ENCODE measurements at places on chromosomes 7 and 10. TPM values are rescaled to one million over a fixed set of nuclear protein-coding genes. Genes with fewer than 3 reads are reported as not detected.

DNA sequence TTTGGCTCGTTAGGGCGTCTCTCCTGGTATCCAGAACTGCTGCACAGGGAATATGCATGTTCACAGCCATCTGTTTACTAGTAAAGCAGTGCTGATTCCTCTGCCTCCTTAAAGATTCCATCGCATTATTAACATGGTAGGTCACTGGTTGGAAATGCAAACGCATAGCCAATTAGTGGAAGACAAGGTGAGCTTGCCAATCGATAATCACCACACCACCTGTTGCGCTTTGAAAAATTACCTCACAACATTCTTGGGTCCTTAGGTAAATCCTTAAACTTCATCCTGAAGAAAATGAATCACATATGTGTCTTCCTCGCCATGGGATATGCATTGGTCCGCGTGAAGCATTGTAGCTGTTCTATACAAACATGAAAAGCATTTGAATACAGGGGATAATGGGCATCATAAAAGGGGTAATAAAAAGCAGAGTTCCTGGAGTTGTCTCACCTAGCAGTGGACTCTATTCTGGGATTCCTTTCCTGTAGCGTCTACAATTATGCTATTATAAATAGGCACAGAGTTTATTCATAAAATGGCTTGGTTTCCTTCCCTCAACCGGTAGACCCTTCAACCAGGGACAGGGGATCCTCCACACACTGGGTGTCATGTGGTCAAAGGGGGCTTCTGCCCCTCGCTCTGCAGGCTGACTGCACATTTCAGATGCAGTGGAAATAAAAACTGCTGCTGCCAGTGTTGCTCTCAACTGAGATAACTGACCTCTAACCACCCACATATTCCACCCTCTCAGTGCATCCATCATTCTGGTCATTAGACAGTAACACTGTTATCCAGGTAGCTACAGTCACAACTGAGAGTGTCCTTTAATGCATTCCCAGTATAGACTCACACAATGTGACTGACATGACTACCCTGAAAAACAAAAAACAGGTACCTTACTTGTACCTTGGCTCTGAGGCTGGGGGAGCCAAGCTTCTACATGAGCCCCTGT is 389.2 kb upstream of the NFE2L3 start:
- no peak for ATAC-seq

- ATAC-seq: no peak
Observed at GRCh38 chr10:33507662-33508425, 173.4 kb upstream of the NRP1 start.

DNA sequence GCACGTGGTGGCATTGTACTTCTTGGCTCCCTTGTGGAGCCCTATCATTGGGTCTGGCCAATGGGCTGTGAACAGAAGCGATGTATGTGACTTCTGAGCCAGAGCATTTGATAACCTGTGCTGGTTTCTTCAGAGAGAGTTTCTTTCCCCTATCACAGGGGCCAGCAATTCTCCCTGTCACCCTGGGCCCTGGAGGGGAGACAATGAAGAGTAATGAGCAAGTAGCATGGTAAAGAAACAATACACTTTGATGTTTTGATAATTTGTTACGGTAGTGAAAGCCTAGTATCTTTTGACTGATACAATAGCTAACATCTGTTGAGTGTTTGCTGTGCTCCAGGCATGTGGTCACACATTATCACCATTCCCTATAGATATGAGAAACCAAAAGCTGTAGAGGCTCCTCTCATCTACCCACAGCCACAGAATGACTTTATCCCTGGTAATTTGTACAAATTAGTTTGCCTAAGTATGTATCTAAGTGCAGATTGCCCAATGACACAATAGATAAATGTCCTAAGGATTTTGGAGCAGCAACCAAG is 113.4 kb upstream of the SVIL start:
- ATAC-seq: no peak

DNA sequence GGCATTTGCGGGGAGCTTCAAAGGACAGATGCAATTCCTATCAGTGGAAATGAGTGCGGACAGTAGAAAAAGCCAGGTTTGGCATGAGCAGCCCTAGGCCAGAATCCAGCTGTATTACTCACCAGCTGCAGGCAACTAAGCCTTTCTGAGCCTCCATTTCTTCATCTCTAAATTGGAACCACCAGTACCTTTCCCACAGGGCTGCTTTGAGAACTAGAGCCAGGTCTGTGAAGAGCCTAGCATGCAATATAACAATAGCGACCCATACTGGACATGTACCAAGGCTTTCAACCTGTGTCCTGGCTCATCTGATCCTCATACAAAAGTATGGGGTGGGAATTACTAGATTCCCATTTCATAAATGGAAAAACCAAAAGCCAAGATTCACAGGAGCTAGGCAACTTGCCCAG is 101.0 kb downstream of the GSAP start:
- ATAC-seq: peak; percentile 36

DNA sequence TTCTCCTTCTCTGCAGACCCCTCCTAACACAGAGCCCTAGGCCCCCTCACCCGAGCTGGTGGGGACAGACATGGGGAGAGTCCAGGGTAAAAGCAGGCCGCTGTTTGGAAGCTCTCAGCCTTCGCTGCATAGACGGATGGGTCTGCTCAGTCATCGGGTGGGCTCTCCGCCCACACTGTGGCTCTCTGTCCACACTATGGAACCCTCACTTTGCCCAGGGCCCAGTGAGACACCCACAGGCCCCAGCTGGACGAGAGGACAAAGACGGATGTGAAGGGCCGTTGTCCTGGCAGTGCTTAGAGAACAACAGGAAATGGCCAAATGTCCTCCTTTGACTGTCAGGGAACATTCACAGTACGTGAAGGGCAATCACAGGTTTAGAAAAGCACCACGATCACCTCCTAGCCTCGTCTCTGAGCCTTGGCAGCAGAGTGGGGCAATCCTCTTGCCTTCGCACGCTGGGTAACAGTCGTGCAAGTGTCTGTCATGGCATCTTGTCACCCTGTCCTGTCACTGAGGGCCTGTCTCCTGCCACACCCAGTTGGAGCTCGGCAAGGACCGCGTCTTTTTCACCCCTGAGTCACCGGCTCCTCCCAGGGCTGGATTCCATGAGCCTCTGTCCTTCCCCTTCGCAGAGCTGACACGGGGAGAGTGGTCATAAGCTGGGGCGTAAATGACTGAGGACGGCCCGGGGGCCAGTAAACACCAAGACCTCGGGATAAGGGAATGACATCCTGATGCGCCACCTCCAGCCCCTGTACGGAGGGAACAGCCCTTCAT is 80.6 kb downstream of the PRKAG2 start:
- ATAC-seq: peak; percentile 85

GRCh38 chr10:131041441-131041840 is 270.1 kb downstream of the TCERG1L start:
- no peak for ATAC-seq

DNA sequence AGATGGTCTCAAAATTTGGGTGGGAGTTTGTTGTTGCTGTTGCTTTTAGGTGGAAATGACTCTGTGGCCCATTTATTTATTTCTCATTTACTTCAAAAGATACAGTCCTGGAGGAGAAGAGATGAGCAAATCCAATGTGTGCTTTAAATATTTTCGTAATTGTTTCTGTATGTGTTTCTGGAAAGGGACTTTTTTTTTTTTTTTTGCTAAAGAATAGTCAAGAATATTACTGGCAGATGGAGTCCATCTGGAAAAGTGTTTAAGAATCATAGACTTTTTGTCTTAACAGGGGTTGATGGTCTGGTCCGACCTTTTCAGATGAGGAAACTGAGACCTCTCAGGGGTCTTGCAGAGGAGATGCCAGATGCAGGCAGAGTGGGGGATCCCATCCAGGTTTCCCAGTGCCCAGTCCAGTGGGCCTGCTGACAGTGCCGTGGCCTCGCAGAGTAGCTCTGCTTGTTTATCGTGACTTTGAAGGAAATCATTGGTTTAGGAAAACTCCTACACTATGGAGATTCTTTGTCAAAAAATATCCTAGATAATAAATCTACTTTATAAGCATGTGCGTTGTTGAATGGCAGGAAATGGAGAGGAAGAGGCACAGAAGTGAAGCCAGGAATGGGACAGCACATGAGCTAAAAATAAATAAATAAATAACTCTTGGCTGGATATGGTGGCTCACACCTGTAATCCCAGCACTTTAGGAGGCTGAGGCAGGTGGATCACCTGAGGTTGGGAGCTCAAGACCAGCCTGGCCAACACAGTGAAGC is 164.3 kb upstream of the SVIL start:
- no peak for ATAC-seq

GBX1 gene
- total RNA-seq: not detected

OLAH gene
- 11.7 TPM for total RNA-seq

MMD2 gene
- total RNA-seq: not detected

VPS41 gene
- 29.5 TPM for total RNA-seq
